Activated CD4-positive, alpha-beta T cell treated with anti-CD3 and anti-CD28 coated beads for 36 hours (primary cell): ENCODE measurements at places on chromosomes 16 and 17.

GRCh38 chr17:21258593-21258992 lies 5.4 kb upstream of the NATD1 start:
- DNase-seq = no peak

GRCh38 chr17:21021208-21021803 lies 21.5 kb downstream of the USP22 start:
- no peak for DNase-seq

- DNase-seq = no peak
Observed at GRCh38 chr17:47298712-47299111, 25.0 kb upstream of the EFCAB13 start.

GRCh38 chr16:88348377-88349152 lies 34.2 kb upstream of the ZNF469 start:
- no peak for DNase-seq

DNA sequence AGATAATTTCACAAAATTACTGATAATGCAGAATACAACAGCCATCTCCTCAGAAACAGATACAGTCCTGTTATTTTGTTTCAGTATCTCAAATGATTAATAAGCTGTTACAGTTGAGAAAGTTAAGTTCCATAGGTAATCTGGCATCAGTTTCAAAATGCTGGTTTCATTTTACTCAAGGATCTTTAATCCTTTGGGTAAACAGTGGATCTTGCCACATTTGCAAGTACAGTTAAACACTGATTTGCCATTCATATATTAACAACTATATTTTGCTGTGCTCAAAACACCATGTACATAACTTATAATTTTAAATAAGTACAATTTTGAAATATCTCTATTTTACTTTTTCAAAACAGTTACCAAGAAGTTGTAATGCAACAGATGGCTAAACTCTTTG lies 31.2 kb downstream of the RPGRIP1L start:
- no peak for DNase-seq

DNA sequence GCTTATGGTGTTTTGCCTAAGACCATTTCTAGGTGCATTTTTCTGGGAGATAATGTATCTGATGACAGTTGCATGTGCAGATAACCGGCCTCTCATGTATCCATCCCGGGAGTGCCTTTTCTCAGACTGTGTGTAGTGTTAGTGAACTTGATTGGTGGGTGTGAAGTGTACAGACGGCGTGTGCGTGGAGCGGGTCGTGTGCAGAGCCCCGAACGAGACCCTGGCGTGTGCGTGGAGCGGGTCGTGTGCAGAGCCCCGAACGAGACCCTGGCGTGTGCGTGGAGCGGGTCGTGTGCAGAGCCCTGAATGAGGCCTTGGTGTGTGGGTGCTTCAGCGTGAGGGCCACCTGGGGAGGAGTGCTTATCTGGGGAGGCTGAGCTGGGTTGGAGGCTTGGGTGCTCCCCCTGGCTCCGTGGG lies 28.9 kb upstream of the ZNF750 start:
- DNase-seq = no peak

DNA sequence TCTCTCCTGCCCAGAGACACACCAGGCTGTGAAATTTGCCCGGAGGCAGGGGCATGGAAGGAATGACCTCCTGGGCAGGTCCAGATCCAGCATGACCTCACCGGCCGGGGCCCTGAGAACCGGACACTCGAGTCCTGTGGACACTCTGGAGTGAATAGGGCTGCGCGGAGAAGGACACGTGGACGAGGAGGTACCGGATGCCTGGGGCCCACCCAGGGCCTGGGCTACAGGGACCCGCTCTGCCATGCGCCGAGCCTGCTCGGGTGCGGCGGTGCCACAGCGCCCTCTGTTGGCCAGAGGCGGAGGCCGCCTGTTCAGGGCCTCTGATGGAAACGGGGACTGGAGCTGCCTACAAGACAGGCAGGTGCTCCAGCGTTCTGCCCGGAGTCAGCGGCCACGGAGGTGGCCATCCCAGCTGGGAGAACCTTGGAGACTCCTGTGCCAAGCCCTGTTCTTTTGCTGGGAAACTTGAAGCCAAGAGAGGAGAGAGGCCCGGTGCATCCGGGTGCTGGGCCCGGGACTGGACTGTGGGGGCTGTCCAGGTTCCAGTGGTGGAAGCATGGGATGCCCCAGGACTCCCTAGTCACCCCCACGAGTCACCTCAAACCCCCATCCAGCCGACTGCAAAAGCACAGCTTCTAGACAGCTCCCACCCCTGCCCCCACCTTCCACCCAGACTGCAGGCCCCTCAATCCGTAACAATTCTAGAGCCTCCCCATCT lies 19.3 kb upstream of the NXPH3 start:
- peak; percentile 92 for DNase-seq

GRCh38 chr17:50559674-50560184 lies 786 bp upstream of the CACNA1G start:
- DNase-seq = peak; percentile 59

- peak; percentile 76 for DNase-seq
Observed at GRCh38 chr17:17141860-17142552, 64.1 kb downstream of the PLD6 start.

DNA sequence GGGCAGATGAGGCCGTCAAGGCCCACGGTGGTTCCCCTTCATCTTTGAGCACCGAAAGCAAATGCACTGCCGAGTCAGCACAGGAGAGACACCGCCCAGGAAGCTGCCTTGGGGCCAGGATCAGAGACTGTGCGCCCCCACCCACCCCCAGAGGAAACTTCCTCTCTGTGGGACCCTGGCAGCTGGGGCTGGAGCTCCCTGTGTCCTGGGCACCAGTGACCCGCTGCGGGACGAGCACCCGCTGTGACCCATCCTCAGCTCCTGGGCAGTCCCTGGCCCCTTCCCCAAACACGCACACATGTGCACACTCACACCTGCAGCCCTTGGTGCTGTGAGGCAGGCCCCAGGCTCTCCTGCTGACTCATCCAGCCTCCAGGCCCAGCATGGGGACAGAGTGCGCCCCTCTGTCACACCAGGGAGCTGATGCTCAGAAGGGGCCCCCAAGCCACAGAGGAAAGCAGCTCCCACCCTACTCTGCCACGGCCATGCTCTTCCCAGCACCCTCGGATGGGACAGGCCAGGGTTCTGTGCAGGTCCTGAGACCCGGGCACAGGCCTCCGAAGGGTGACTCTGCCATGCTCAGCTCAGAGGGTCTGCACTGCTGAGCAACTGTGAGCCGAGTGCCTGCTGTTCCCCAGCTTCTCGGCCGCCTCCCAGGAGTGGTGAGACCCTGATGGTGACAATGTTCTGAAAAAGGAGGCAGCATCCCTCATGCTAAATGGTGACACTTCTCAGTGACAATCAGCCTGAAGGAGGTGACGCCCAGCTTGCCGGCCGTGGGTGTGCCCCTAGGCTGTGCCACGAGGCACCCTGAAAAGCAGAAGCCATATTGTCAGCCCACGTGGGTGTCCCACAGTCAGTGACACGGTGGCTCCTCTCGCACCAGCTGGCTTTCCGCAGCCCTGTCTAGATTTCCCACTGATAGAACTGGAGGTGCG lies 3.6 kb downstream of the PIEZO1 start:
- DNase-seq = peak; percentile 83

- DNase-seq = peak; percentile 73
Observed at GRCh38 chr16:19294156-19294649, 8.7 kb downstream of the CLEC19A start.

GRCh38 chr16:80080287-80080851 lies 460.4 kb upstream of the DYNLRB2 start:
- no peak for DNase-seq

DNA sequence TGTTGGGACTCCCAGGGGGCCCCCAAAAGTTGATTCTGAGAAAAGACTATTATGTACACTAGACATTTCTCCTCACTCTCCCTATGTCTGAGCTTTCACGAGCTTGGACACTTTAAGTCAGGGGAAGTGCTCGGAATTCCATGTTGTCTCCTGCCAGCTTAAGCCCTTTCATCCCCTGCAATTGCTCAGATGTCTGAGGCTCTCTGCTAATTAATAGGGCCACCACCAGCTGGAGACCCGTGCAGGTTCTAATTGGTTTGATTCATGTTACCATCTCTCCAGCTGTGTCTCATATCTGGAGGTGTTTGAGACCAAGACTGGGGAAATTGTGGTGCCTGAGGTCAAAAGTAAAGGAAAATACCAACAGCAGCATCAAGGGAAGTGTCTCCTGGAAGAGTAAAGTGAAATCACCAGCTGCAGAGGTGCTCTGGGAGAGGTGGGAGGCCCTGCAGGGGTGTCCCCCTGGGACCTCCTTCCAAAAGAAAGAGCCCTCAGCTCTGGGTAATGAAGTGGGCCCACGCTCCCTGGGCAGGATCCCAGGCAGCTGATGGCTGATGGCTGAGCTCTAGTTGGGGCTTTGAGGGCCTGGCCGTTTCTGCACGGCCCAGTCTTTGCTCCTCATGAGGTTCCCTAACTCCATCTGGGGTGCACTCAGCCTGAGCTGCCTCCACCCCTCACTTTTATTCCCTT lies 5.8 kb upstream of the UTS2R start:
- DNase-seq = no peak

DNA sequence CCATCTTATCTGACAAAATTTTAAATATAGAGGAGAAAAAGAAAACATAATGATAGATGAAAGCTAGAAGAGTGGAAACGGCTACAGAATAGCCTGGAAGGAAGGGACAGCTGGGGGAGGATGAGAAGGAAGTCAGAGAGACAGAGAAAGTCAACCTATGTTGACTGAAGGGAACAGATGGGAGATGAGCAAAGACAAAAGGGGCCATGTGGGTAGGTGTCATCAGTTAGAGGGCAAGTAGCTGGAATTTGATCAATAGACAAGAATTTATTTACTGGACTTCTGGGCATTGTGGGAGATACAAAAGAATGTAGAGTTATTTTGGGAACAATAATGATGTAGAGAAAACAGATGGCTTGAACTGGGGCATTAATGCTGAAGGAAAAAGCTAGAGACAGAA lies 194.4 kb downstream of the ANKFN1 start:
- no peak for DNase-seq

DNA sequence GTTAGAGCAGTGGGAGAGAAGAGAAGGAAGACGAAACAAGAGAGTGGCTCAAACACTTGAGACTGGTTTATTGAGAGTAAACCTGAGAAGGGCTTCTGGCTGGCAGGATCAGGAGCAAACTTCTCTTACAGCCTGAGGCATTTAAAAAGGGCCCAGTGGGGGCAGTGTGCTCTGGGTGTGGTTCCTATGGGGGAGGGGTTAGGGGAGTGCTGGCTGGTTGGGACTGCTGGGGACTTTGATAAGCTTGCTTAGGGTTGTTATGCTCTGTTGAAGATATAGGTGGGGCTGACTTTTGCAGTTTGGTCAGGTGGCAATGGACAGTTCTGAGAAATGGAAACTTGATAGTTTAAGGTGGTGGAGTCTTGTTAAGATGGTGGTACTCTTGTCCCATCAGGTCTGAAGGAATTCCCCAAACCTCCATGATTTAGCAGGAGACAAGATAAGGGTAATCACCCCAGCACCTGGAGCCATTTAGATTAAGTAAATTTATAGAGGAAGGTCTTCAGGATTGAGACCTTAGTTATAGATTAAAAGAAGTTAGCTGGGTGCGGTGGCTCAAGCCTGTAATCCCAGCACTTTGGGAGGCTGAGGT lies 79.3 kb downstream of the EMP2 start:
- peak; percentile 32 for DNase-seq

GRCh38 chr16:29256501-29256981 lies 150.0 kb downstream of the NPIPB11 start:
- DNase-seq = no peak

DNA sequence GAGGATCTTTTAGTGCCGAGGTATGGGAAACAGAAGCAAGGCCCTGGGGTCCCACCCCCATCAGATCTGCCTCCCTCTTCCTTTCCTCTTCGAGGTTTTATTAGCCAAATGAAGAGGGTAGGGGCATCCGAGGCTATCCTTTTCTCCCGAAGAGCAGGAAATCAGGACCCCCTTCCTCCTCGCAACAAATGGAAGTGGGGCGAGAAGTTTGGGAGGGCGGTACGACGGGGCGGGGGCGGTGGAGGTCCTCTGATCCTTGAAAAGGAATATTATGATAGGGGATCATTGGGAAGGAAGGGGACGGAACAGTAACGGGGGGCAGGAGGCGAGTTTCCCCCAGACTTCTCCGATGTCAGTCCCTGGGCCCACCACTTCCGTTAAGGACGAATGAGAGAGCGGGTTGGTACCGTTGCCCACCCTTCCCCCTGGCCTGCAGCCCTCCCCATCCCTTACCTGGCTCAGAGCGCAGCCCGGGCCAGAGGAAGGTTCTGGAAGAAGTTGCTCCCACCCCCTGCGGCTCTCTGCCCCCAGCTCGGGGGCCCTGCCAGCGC lies 309 bp downstream of the FOXJ1 start:
- no peak for DNase-seq

DNA sequence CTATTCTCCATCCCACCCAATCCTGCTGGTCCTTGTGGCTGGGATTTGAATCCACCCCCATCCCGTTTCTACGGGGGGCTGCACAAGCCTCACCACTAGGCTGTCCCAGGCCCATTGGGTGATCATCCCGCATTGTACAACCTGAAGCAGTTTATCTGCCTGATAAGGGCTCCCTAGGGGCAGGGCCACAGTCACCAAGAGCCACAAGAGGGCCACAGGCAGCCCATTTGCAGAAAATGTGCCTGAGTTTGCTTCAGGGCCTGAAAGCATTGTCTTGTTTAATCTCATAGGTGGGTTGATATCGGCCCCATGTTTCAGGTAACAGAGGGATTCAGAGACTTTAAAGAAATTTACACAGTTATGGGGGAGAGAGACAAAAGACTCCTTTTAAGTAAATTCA lies 245.0 kb downstream of the CPPED1 start:
- DNase-seq = no peak

DNA sequence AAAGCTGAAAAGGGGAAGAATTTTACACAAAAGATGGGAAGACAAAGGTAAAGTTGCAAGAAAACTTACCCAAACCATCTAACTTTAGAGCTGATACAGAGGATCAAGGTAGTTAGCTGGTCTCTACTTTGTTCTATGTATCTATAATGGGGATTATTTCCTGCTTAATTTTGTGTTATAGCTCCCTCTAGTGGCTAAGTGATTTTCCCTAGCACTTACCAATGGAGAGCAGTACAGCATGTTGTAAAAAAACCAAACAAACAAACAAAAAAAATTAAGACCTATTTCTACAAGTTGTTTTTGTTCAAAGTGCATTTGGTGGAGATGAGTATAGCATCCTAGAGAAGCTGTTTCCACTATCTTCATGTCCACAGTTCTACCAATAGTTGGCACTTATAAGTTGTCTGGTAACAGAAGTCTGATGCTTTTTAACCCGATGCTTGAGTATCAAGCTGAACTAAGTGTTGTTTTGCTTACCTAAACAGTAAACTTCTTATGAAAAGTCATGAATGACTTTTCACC lies 7.5 kb downstream of the SRSF1 start:
- no peak for DNase-seq
